Activated T-cell treated with anti-CD3 and anti-CD28 coated beads, Interleukin-2, amount 50 U/mL, for 72 hours (primary cell): ENCODE measurements at places on chromosomes 16 and 17. TPM values are rescaled to one million over a fixed set of nuclear protein-coding genes. Genes with fewer than 3 reads are reported as not detected.

DNA sequence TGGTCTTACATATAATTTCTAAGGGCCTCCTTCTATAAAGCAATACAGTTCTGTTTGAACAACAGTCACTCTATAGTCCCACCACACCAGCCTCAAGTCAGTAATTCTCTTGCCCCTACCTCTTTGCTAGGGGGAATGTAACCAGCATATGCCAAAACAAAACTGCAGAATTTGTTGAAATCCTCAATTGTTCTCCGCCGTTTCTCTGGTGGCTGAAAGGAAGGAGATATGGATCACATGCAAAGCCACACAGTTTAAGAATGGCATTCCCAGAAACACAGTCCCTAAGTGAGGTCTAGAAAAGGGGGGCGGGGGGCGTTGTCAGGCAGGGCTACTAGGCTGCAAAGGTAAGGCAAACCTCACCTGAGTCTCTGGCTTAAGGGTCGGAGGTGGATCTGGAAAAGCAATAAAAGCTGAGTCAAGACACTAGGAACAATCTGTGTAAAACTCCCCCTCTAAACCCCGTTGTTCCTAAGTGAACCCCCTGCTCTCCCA is 1.9 kb downstream of the PHF23 start:
- H3K36me3 ChIP-seq, result peaks cover 13% of the 10 kb centered on the region
- DNase-seq, result no peak
- H3K27me3 ChIP-seq, result no peaks in the 10 kb centered on the region
- peaks cover 71% of the 10 kb centered on the region for H3K4me1 ChIP-seq
- H3K27ac ChIP-seq, result peak overlapping the region; percentile 83

GRCh38 chr16:88951501-88951900 is 25.5 kb downstream of the CBFA2T3 start:
- peaks cover 6% of the 10 kb centered on the region for H3K27me3 ChIP-seq
- no peak overlapping the region for H3K27ac ChIP-seq
- H3K36me3 ChIP-seq, result no peaks in the 10 kb centered on the region
- no peaks in the 10 kb centered on the region for H3K4me1 ChIP-seq

GRCh38 chr16:13999895-14000425 is 71.2 kb upstream of the MRTFB start:
- peaks cover 35% of the 10 kb centered on the region for H3K4me1 ChIP-seq
- H3K27me3 ChIP-seq, result peaks cover 17% of the 10 kb centered on the region
- DNase-seq, result no peak
- no peak overlapping the region for H3K4me3 ChIP-seq
- no peak overlapping the region for H3K27ac ChIP-seq
- H3K36me3 ChIP-seq, result no peaks in the 10 kb centered on the region

GRCh38 chr17:44038604-44039011 is 23.8 kb upstream of the TMEM101 start:
- H3K4me1 ChIP-seq, result peaks cover 13% of the 10 kb centered on the region
- peaks cover 29% of the 10 kb centered on the region for H3K36me3 ChIP-seq
- DNase-seq, result no peak
- no peak overlapping the region for H3K27ac ChIP-seq

GRCh38 chr17:56896968-56897359 is 16.9 kb downstream of the TRIM25 start:
- H3K36me3 ChIP-seq, result peaks cover 45% of the 10 kb centered on the region
- DNase-seq, result no peak
- no peaks in the 10 kb centered on the region for H3K27me3 ChIP-seq
- no peak overlapping the region for H3K4me3 ChIP-seq
- H3K4me1 ChIP-seq, result peaks cover 21% of the 10 kb centered on the region

HSF4 gene
- 87.7 TPM for total RNA-seq

GRCh38 chr16:61421111-61421510 is 615.1 kb downstream of the CDH8 start:
- DNase-seq, result no peak
- no peak overlapping the region for H3K27ac ChIP-seq
- no peak overlapping the region for H3K4me3 ChIP-seq
- peaks cover 1% of the 10 kb centered on the region for H3K36me3 ChIP-seq

- no peak for DNase-seq
- H3K27me3 ChIP-seq, result no peaks in the 10 kb centered on the region
Observed at GRCh38 chr17:59504821-59505220, 60.6 kb upstream of the DHX40 start.

DNA sequence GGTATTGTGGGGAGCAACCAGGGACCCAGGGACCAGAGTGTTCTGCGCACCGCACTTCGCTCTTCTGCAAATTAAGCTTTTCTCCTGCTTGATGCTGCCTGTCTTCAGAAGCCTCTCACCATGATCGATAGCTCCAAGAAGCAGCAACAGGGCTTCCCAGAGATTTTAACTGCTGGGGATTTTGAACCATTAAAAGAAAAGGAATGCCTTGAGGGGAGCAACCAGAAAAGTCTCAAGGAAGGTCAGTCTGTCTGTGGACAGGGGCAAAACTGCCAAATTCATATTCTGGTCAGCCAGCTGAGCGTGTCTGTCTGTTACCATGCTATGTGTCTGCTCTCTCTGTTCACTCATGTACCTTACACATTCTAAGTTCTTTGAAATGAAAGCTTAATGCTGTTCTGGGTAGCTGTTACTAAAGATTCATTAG is 115.7 kb downstream of the MRTFB start:
- peak overlapping the region; percentile 80 for H3K27ac ChIP-seq
- no peaks in the 10 kb centered on the region for H3K36me3 ChIP-seq
- peak overlapping the region; percentile 74 for H3K4me3 ChIP-seq

DNA sequence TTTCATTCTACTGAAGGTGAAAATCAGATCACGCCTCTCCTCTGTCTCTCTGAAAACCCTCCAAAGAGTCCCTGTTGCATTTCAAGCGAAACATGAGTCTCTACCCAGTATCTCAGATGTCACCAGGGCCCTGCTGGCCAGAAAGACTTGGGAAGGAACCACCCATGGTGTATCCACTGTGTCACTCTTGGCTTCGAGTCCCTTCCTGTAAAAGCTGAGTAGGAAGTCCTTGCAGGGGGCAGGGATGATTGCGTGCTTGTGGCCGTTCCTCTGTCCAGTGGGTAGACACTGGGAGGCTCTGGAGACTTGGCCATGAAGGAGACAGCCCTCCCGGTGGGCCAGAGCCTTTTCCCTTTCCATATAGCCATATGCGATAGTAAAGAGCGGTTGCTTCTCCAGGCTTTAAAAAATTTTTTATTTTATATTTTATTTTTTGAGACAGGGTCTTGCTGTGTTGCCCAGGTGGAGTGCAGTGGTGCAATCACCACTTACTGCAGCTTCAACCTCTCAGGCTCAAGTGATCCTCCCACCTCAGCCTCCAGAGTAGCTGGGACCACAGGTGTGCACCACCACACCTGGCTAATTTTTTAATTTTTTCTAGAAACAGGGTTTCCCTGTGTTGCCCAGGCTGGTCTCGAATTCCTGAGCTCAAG is 19.0 kb upstream of the RMI2 start:
- H3K4me3 ChIP-seq, result peak overlapping the region; percentile 19
- H3K27ac ChIP-seq, result peak overlapping the region; percentile 11
- H3K27me3 ChIP-seq, result no peaks in the 10 kb centered on the region
- peaks cover 65% of the 10 kb centered on the region for H3K4me1 ChIP-seq

- H3K27me3 ChIP-seq, result peaks cover 8% of the 10 kb centered on the region
- H3K4me1 ChIP-seq, result peaks cover under 1% of the 10 kb centered on the region
- no peak overlapping the region for H3K27ac ChIP-seq
- no peak for DNase-seq
- peaks cover 3% of the 10 kb centered on the region for H3K36me3 ChIP-seq
- H3K4me3 ChIP-seq, result no peak overlapping the region
Observed at GRCh38 chr16:50480206-50480605, 68.0 kb upstream of the NKD1 start.

DNA sequence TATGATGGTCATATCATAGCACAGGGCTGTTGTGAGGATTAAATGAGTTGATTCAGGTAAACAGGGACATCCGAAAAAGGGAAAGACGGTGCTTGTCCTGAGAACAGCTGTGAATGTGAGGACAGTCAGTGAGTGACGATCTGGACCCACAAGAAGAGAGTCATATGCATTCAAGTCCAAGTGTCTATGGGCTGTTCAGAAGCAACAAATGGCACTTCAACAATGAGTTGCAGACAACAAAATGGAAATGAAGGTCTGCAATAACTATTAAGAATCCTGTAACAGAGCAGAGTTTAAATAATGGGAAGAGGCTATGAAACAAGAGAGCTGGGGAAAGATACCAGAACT is 100.3 kb downstream of the ADCY9 start:
- no peak for DNase-seq
- H3K4me3 ChIP-seq, result no peak overlapping the region
- no peaks in the 10 kb centered on the region for H3K27me3 ChIP-seq
- no peak overlapping the region for H3K27ac ChIP-seq

OR2C1 gene
- total RNA-seq, result not detected

GRCh38 chr17:77995146-77995852 is 36.8 kb downstream of the TNRC6C start:
- peak overlapping the region; percentile 26 for H3K27ac ChIP-seq
- peaks cover 49% of the 10 kb centered on the region for H3K4me1 ChIP-seq
- no peaks in the 10 kb centered on the region for H3K36me3 ChIP-seq
- DNase-seq, result peak; percentile 28
- peak overlapping the region; percentile 19 for H3K4me3 ChIP-seq
- H3K27me3 ChIP-seq, result no peaks in the 10 kb centered on the region

DNA sequence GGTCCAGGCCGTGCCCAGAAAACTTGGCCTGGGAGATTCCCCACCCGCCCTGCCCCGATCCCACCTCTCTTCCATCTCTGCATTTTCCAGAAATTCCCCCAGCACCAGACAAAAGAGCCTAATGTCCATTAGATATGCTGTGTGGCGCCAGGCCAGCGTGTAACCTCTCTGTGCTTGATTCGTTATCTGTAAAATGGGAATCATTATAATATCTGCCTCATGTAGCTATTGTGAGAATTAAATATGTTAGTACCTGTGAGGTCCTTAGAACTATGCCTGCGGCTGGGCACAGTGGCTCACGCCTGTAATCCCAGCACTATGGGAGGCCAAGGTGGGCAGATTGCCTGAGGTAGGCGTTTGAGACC is 33.6 kb upstream of the IL21R start:
- peak overlapping the region; percentile 72 for H3K4me3 ChIP-seq
- H3K36me3 ChIP-seq, result peaks cover 29% of the 10 kb centered on the region
- peak overlapping the region; percentile 89 for H3K27ac ChIP-seq
- H3K4me1 ChIP-seq, result peaks cover 70% of the 10 kb centered on the region
- H3K27me3 ChIP-seq, result no peaks in the 10 kb centered on the region

- H3K27me3 ChIP-seq, result no peaks in the 10 kb centered on the region
- DNase-seq, result no peak
- no peaks in the 10 kb centered on the region for H3K36me3 ChIP-seq
- no peak overlapping the region for H3K27ac ChIP-seq
Observed at GRCh38 chr16:5042574-5043171, 8.9 kb upstream of the NAGPA start.

DNA sequence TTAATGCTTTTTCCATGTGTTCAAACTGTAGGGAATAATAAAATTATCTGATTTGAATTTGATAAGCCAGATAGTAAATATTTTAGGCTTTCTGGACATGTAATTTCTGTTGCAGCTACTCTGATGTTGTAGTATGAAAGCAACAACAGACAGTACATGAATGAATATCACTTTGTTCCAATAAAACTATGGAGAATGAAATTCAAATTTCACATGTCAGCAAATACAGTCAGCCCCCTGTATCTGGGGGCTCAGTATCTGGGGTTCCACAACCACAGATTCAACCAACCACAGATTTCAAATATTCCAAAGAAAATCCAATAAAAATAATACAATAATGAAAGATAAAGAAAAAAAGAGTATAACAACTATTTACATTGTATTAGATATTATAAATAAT is 8.2 kb upstream of the CLTC start:
- peaks cover 4% of the 10 kb centered on the region for H3K36me3 ChIP-seq
- no peak overlapping the region for H3K4me3 ChIP-seq
- peaks cover 3% of the 10 kb centered on the region for H3K4me1 ChIP-seq
- DNase-seq, result no peak
- H3K27me3 ChIP-seq, result no peaks in the 10 kb centered on the region
- no peak overlapping the region for H3K27ac ChIP-seq

DNA sequence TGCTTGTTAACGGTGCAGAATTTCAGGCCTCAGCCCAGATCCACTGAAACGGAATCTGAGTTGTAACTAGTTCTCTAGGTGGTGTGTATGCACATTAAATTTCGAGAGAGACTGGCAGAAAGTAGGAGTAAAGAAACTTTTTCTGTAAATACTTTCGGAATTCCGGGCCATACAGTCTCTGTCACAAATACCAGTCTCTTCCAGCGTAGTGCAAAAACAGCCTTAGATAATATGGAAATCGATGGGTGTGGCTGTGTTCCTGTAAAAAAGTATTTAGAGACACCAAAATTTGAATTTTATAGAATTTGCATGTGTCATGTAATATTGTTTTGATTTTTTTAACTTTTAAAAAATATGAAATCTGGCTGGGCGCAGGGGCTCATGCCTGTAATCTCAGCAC is 109.7 kb downstream of the ABCC1 start:
- H3K27ac ChIP-seq, result no peak overlapping the region
- H3K27me3 ChIP-seq, result no peaks in the 10 kb centered on the region
- H3K4me3 ChIP-seq, result no peak overlapping the region
- DNase-seq, result no peak

MFAP4 gene
- 0.44 TPM for total RNA-seq

GRCh38 chr16:10940501-10941079 is 1.7 kb downstream of the DEXI start:
- H3K4me3 ChIP-seq, result peak overlapping the region; percentile 88
- H3K27me3 ChIP-seq, result no peaks in the 10 kb centered on the region
- H3K4me1 ChIP-seq, result peaks cover 80% of the 10 kb centered on the region
- peak overlapping the region; percentile 5 for H3K27ac ChIP-seq
- DNase-seq, result no peak

GRCh38 chr17:75542229-75542628 is 16.7 kb downstream of the LLGL2 start:
- DNase-seq, result no peak
- no peak overlapping the region for H3K4me3 ChIP-seq
- H3K36me3 ChIP-seq, result no peaks in the 10 kb centered on the region

DNA sequence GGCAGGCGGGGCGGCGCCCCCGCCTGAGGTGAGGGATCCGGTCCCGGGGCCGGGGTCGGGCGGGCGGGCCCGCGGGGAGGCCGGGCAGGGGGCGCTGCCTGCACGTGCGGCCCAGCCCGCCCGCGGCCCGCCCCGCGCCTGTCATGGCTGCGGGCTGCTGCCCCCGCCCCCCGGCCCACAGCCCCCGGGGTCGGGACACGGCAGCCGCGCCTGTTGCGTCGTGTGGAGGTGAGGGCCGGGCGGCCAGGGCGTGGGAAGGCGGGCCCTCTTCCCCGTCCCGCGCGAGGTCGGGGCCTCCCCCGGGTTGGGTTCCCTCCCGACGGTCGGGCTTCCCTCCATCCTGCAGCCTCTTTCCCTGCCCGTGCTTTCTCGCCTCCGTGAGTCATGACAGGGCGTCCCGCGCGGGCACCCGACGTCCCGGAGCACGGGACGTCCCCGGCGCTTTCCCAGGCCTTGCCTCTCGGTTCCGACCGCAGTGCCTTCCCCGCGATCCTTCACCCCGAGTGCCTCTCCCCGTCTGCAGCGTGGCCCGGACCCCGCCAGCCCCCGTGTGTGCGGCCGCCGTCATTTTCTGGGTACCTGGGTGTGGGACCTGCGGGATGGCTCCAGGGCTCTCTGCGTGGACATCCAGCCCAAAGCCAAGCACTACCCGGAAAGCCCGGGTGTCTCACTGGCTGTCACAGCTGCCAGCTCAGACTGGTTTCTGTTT is 76.7 kb downstream of the CHD9 start:
- H3K27me3 ChIP-seq, result no peaks in the 10 kb centered on the region
- peak; percentile 69 for DNase-seq
- peaks cover 16% of the 10 kb centered on the region for H3K4me1 ChIP-seq
- peak overlapping the region; percentile 79 for H3K27ac ChIP-seq
- no peaks in the 10 kb centered on the region for H3K36me3 ChIP-seq
